Activated T-cell treated with anti-CD3 and anti-CD28 coated beads for 4 hours (primary cell): ENCODE measurements at places on chromosomes 11 and 22.
A peak's percentile ranks its signal among the peaks of the same experiment; 100 is the strongest.

GRCh38 chr11:110752890-110753289, 40.7 kb upstream of the ARHGAP20 start:
- no peak for DNase-seq

GRCh38 chr11:89487016-89487415, 4.2 kb downstream of the NOX4 start:
- no peak for DNase-seq

GRCh38 chr11:8068605-8069221, 12.3 kb upstream of the TUB start:
- no peak for DNase-seq

- no peak for DNase-seq
Observed at GRCh38 chr22:42544686-42545085, 9.1 kb upstream of the SERHL2 start.

GRCh38 chr22:36871669-36872081, 10.9 kb downstream of the NCF4 start:
- DNase-seq, result no peak

DNA sequence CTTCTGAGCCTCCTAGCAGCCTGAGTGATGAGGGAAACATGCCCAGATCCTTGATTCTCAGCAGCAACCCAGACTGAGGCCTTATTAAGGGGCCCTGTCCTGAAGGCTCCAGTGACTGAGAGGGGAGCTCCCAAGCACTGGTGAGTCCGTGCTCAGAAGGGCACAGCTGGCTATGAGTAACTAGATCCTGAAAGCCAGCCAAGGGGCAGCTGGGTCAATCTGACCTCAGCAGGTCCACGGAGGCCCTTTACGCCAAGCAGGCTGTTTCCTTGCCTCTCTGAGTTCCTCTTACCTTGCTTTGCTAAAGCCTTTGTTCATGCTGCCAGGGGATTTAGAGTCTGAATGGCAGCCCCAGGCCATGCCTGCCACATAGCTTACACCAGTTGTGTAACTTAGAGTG, 19.3 kb upstream of the MIEF1 start:
- DNase-seq, result no peak

GRCh38 chr11:47186700-47187695, 764 bp upstream of the PACSIN3 start:
- peak; percentile 51 for DNase-seq

- DNase-seq, result no peak
Observed at GRCh38 chr11:34624069-34624468, 3.2 kb downstream of the EHF start.

DNA sequence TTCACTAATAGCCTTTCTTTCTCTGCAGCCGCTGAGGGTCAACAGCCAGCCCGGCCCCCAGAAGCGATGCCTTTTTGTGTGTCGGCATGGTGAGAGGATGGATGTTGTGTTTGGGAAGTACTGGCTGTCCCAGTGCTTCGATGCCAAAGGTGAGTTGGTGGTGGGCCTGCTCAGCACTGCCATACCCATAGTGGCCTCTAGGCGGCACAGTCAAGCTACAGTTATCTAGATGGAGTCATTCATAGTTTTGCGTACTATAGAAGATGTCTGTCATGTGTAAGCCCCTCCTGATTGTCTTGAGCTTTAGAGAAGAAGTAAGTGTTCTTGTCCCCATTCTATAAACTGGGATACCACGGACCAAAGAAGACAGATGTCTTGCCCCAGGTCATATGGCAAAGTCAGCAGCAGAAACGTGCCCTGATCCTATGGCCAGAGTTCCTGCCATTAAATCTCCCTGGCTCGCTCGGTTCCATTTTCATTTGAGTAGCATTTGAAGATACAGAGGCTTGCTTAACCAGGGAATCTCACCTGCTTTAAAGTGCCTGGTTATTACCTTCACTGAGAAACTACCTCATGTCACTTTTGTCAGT, 42.1 kb upstream of the CRTAM start:
- peak; percentile 61 for DNase-seq

DNA sequence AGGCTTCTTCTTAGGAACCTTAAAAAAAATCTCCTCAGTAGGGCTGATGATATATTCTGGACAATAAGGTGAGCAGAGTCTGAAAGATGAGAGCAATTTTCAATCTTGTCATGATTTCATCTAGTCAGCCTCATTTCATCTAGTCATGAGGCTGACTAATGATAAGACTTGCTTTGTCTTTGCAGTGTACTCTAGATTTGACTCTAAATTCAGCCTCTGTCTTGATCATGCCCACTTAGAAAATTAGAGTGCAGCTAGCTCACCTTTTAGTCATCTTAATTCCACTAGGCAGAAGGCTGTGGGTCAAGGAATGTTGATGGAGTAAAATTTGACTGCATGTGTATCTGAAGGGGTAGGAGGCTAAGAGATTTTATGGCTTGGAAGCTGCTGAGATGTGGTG, 5.5 kb downstream of the EHF start:
- DNase-seq, result no peak

DNA sequence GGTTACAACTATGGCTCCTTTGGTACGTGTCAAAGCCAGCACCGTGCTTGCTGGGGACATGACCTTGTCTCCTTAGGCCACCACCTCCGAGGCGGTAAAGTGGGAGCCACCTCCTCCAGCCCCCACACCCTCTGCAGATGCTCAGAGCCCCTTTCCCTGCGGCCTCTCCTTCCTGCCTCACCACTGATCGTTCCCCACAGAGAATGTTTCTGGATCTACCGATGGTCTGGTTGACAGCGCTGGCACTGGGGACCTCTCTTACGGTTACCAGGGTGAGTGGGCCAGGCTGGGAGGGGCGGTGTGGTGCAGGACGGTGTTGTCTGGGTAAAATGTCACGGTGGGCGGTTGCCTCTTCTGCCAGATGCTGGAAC, 8.9 kb downstream of the SIDT2 start:
- no peak for DNase-seq

DNA sequence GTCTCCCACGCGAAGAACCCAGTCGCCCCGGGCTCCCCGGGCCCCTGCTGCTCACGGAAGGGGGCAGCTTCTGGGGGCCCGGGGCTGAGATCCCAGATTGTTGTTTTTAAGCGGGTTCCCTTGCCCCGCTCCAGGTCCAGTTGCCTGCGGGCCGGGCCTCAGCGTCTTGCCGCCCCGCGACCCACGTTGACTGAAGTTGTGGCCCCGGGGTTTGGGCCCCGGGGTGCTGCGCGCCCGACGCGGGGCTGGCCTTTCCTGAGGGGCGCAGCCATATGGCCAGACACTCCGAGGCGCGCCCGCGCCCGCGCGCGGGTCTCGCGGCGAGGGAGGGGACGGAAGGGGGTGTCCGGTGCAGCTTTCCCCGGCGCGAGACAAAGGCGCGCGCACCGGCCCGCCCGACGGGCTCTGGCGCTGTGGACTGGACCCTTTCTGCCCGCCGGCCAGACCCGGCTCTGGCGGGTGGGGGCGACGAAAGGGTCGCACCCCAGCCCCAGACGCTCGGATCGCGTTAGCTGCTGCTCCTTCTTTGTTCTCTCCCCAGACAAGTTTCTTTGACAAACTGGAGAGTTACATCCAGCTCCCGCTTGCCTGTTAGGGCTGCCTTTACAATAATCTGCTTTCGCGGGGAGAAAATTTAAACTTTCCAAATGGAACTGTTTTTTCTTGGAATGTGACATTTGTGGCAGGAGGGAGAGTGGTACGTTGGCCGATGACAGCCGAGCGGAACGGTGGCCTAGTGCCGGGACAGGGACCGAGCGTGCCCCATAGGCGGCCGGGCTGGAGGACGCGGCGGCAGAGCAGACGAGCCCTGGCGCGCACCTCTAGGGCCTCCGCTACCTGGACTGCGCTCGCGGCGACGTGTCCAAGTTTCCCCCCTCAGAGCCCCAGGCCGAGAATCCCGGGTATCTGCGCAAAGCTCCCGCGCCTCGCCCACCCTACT, 716 bp downstream of the AMOTL1 start:
- DNase-seq, result no peak
